ENCODE measurements at places on chromosomes 3 and 15. TPM values are rescaled to one million over a fixed set of nuclear protein-coding genes. Genes with fewer than 3 reads are reported as not detected.

FANCD2OS gene
- not detected for polyA plus RNA-seq

TJP1 gene
- 27.9 TPM for polyA plus RNA-seq

LEKR1 gene
- 0.48 TPM for polyA plus RNA-seq

LMAN1L gene
- not detected for polyA plus RNA-seq

MFAP1 gene
- 28.0 TPM for polyA plus RNA-seq

SLC2A2 gene
- polyA plus RNA-seq = not detected

OR5AC2 gene
- not detected for polyA plus RNA-seq

SI gene
- not detected for polyA plus RNA-seq

SAMD7 gene
- not detected for polyA plus RNA-seq

CACNA1D gene
- polyA plus RNA-seq = 2.8 TPM

TAMM41 gene
- 10.6 TPM for polyA plus RNA-seq

GORASP1 gene
- polyA plus RNA-seq = 34.3 TPM

PTH1R gene
- 10.9 TPM for polyA plus RNA-seq

CCR5 gene
- 0.08 TPM for polyA plus RNA-seq

ITPKA gene
- 17.4 TPM for polyA plus RNA-seq

FGF7 gene
- not detected for polyA plus RNA-seq

SAMMSON gene
- not detected for polyA plus RNA-seq

P2RY1 gene
- polyA plus RNA-seq = 0.49 TPM

PRKCD gene
- 8.6 TPM for polyA plus RNA-seq

MAGI1 gene
- polyA plus RNA-seq = 6.5 TPM

CLN6 gene
- 21.5 TPM for polyA plus RNA-seq

GPR27 gene
- 9.5 TPM for polyA plus RNA-seq

CTSH gene
- 57.7 TPM for polyA plus RNA-seq

RAD51 gene
- polyA plus RNA-seq = 24.7 TPM

RASGRF1 gene
- 9.4 TPM for polyA plus RNA-seq

TRH gene
- 13.8 TPM for polyA plus RNA-seq

RPLP1 gene
- polyA plus RNA-seq = 2,442 TPM

SMC4 gene
- polyA plus RNA-seq = 16.0 TPM

ISL2 gene
- 4.7 TPM for polyA plus RNA-seq

CHL1 gene
- 5.4 TPM for polyA plus RNA-seq

RTP3 gene
- polyA plus RNA-seq = not detected

ECE2 gene
- polyA plus RNA-seq = 9.5 TPM

TP63 gene
- polyA plus RNA-seq = not detected

CAMKV gene
- polyA plus RNA-seq = 28.5 TPM

GOLGA6B gene
- not detected for polyA plus RNA-seq

UCN2 gene
- not detected for polyA plus RNA-seq

SYNPR gene
- 8.1 TPM for polyA plus RNA-seq

LMLN gene
- polyA plus RNA-seq = 1.5 TPM

ABHD10 gene
- polyA plus RNA-seq = 37.4 TPM

CRYGS gene
- polyA plus RNA-seq = 0.34 TPM

CHRNA7 gene
- polyA plus RNA-seq = 1.8 TPM

THRB gene
- polyA plus RNA-seq = 3.8 TPM

MED12L gene
- 1.5 TPM for polyA plus RNA-seq

DOCK3 gene
- 8.0 TPM for polyA plus RNA-seq

SMAD3 gene
- 7.8 TPM for polyA plus RNA-seq

SOX14 gene
- polyA plus RNA-seq = 0.15 TPM

MKRN2OS gene
- not detected for polyA plus RNA-seq

Measured in brain (organoid and tissue), 16 donors.